ENCODE measurements at places on chromosomes 6 and 20.

DNA sequence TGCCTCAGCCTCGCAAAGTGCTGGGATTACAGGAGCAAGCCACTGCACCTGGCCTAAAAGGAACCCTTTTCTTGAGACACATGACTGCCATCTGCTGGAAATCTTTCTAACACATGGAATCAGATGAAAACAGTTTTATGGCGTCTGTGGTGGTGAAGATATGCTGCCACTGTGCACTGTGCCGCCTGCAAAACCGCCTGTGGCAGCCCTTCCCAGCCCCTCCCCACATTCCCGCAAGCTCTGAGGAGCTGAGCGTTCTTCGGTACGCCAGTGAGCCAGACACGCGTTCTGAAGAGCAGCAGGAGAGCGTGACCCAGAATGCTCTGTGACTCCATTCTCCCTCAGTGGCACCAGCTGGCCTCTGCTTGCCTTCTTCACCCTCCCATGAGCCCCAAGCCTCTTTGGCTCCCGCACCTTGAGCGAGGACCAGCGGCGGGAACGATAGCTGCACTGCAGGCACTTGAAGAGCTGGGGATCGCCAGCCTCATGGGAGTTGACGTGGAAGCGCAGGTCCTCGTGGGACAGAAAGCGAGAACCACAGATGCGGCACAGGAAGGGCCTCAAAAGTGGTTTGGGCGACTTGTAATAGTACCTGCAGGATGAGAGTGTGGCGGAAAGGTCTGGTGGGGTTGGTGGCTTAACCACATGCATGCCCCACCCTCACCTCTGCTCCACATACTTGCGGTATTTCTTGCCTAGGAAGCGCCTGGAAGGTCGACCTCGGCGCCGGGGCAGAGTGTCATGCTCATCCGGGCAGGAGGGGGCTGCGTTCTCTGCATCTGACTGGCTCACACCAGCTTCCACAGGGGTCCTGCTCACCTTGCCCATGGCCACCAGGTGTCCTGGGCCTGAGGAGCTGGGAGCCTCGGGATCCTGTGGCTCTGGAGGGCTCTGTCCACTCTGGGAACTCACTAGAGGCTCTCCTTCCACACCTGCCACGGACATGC lies 8.7 kb downstream of the ZNF335 start:
- DNase-seq = no peak

- no peak for DNase-seq
Measured at GRCh38 chr6:109224107-109224875, 129.0 kb downstream of the CEP57L1 start.

DNA sequence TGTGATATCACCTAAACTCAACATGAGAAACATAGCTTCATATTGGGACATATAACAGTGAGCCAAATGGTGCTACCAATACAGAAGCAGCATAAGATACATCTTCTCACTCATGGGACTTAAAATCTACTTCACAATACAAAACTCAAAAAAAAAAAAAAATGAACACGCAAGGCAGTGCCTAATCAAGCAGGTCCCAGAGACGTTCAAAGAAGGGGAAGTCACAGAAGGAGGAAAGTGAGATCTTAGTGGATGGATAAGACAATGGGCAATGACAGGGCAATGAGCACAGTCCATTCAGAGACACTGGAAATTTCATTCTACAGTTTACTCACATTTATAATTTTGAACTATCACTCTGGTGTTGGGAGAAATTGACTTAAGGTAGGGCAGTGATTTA lies 88.3 kb downstream of the FAM50B start:
- DNase-seq = no peak

DNA sequence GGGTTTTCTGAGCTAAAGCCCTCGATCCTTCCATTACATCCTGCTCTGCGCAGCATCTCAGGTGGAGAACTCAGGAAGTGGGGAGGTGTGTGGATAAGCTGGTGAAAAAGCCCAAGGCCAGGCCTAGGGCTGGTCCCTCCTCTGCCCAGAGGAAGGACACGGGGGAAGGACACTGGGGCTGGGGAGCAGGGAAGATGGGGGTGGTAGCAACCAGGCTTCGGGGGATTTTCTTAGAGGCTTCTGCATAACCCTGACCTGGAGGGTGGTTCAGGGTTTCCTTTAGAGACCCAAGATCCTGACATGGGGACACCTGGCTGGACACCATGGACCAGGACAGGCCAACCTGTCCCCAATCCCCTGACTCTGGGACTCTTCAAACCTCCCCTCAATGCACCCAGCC lies 37.9 kb downstream of the SUN5 start:
- DNase-seq = no peak

DNA sequence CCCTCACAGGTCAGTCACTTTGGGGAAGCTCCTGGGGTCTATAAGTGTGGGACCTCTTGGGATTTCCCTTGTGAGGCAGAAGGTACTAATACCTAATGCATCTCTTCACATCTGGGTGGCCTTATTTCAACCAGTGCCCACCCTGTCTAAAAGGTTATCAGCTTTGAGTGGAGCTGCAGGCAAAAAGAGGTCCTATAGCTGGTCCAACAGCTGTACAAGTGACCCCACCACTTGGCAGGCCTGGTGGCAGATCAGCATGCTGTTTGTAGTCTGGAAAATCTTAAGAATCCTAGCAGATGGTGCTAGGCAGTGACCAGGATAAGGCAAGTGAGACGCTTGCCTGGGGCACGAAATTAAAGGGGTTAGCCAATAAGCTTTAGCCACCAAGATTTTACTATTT lies 51.6 kb upstream of the GTSF1L start:
- DNase-seq = no peak

- peak; percentile 88 for DNase-seq
Measured at GRCh38 chr20:32972181-32973076, 31.8 kb downstream of the SUN5 start.

DNA sequence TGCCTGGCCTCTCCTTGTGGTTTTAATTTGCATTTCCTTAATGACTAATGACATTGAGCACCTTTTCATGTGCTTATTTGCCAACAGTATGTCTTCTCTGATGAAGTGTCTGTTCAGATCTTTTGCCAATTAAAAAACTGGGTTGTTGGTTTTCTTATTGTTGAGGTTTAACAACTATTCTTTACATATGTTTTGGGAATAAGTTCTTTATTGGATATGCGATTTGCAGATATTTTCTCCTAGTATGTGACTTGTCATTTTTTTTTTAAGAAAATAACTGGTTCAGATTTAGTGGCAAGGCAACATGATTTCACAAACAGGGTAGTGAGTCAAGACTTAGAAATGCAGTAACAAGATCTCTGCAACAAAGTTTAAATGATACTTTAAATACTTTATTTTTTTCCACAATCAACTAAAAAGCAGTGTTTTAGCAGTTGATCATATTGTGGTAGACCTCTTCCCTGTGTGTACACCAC lies 67.8 kb downstream of the TIAM2 start:
- DNase-seq = no peak

DNA sequence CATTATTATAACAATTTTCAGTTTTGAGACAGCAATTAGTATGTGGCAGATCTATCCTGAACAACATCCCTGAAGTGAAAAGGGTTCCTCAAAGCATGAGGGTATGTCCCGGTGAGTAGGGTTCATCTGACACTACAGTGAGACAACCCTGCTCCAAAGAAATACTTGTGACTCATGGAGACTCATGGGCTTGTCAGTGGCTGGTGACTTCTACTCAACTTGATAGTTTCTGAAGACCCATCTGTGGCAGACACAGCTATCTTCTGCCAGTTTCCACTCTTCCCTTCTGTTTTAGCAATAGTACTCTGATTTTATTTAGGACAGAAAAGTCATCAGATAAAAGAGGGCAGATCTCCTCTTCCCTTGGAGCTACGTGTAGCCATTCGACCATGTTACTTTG lies 41.4 kb downstream of the MAP3K7 start:
- DNase-seq = no peak

Data from activated CD4-positive, alpha-beta T cell treated with anti-CD3 and anti-CD28 coated beads for 36 hours (primary cell).